Brain (organoid and tissue), 16 donors: ENCODE measurements at places on chromosomes 16 and 17.

- DNase-seq: no peak
Measured at GRCh38 chr16:27775254-27775653, 225.3 kb downstream of the KATNIP start.

GRCh38 chr16:15951852-15952251 is 2.4 kb downstream of the ABCC1 start:
- DNase-seq: no peak

GRCh38 chr17:27622986-27623385 is 8.0 kb upstream of the LGALS9 start:
- DNase-seq: no peak

- DNase-seq: no peak
Measured at GRCh38 chr17:81831563-81831956, 1.5 kb downstream of the MCRIP1 start.

- DNase-seq: no peak
Measured at GRCh38 chr16:67464565-67464964, 16.4 kb downstream of the ATP6V0D1 start.

GRCh38 chr16:30526137-30526822 is at the start of gene ZNF768:
ZNF768 (minus strand) TSS chr16:30526566; CDS start chr16:30526413, 153 bp downstream.
- no peak for DNase-seq

GRCh38 chr16:57984443-57985203 is 13.7 kb upstream of the CNGB1 start:
- DNase-seq: peak; percentile 90

DNA sequence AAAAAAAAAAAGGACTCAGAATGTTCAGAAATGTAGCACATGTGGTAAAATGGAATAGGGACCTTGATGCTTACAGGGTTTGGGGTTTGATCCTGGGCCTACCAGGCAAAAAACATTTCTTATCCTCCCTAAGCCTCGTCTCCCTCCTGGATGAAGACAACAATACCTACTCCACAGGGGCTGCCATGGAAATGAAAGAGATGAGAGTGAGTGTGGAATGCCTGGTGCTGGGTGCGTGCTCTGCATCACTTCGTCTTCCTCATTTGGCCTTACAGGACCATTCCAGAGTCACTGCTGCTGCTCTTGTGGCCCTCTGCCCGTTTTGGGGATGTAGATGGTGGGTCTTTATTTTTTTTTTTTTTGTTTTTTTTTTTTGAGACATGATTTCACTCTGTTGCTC is 692.9 kb upstream of the EEF2KMT start:
- DNase-seq: no peak

- DNase-seq: no peak
Measured at GRCh38 chr17:63816669-63817068, 10.6 kb upstream of the PSMC5 start.

GRCh38 chr16:426115-426905 is 861 bp downstream of the RAB11FIP3 start:
- peak; percentile 13 for DNase-seq

GRCh38 chr17:7848131-7848579 is 6.7 kb upstream of the TMEM88 start:
- no peak for DNase-seq

- DNase-seq: no peak
Measured at GRCh38 chr17:73240561-73240960, 21.1 kb downstream of the CPSF4L start.

DNA sequence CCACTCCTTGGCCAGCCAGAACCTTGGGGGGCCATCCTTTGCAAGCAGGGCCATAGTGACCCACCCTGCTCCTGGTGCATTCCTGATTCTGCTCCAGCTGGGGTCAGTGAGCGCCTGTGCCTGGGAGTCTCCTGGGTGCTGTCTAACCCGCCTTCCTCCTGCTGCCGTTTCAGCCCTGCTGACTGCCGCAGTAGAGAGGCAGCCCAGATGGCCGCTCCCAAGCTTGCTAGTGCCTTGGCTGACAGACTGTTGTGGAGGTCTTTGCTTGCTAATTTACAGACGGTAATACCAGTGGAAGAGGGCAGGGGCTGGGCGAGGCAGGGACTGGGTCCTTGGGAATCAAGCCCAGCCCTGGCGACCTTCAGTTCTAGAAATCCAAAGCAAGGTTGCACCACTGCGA is 99.6 kb downstream of the SOCS1 start:
- no peak for DNase-seq

DNA sequence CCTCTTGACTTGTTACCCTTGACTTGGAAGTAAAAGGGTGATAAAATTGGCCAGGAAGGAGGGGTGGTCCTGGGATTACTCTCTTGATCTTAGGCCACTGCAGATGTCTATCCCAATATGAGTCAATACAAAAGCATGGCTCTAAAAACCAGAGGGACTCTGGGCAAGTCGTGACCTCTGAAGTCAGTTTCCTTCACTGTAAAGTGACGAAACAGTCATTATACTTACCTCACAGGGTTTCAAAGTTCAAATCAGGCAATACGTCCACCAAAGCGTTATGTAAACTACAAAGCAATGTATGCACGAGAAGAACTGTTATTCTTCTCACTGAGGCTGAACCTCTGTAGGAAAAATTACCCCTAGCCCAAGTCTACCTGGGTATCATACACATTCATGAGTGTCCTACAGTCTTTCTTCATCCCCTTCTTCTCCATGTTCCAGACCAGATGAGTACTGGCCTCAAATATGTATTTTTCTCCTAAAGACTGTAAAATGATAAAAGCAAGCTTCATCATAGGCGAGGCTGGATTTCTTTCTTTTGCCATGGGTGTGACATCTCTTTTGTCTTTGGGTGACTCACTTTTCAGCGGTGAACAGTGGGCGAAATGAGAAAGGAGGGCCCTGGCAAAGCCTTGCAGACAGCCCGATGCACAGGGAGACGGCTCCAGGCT is 34.5 kb upstream of the CLEC18B start:
- DNase-seq: no peak

DNA sequence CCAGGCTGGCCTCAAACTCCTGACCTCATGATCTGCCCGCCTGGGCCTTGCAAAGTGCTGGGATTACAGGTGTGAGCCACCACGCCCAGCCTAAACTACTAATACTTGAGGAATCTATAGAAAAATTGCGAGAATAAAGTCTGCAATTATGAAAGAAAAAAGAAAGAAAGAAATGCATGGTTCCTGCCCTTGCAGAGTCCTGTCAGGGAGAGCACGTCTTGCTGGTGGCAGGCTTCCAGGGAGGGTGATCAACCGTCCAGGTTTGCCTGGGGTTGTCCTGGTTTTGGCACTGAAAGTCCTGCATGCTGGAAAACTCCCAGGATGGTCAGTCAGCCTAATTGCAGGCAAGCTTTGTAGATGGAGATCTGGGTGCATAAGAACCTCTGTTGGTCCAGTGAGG is 21.5 kb upstream of the KIFC3 start:
- no peak for DNase-seq

- no peak for DNase-seq
Measured at GRCh38 chr17:64773386-64773835, 111.3 kb upstream of the SMURF2 start.

DNA sequence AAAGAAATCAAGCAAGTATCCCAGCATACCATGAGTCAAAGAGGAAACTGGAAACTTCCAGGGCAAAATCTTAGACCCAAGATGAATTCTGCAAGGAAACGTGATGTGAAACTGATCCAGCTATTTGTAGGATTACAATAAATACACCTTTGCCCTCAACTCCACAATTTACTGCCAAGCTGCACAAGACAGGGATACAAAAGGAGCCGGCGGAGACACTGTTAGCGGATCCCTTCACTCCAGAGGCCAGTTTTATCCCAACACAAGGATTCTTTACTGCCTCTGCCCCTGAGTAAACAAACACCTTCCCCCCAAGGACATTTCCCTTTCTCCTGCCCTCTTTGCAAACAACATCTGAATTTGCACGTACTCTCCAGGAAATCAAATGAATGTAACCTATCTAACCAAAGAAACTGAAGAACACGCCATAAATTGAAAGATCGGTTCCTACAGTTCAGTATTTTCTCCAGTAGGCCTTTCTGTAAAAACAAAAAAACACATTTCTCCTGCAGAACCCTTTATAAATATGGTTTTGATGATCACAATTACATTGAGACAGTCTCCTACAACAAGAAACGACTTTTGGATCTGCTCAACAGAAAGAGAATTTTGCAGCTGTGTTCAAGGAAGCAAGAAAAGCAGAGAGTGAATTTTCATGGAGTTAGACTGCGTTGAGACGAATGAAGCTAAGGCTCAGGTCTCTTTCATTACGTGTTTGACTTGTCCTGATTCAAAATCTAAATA is 1.4 kb upstream of the CBX2 start:
- peak; percentile 39 for DNase-seq

DNA sequence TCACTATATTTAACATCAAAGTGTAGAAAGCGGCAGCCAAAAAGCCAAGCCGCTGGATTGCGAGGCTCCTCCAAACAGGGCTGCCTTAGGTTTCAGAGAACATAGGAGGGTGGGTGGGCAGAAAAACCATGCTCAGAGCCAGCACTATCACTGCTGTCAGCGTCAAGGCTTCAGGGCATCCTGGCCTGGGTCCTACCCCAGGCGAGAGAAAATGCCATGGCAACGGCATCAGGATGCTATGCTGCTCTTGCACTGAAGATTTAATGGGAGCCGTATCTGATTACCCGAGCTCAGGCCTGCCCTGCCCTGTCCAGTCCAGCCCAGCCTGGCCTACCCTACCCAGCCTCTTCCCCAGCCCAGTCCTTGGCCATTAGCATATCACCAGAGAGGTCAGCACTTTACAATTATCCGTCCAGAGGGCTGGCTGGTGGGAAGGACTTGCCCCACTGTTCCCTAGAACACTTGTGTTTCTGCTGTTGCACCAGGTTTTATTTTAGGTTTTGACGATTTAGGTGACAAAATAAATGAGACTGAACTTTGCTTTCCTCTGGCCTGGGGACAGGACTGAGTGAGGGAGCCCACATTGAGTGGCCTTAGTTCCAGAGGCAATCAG is 61.1 kb downstream of the TOM1L2 start:
- peak; percentile 82 for DNase-seq

GRCh38 chr17:78278139-78278741 is 46.8 kb downstream of the TMEM235 start:
- no peak for DNase-seq

DNA sequence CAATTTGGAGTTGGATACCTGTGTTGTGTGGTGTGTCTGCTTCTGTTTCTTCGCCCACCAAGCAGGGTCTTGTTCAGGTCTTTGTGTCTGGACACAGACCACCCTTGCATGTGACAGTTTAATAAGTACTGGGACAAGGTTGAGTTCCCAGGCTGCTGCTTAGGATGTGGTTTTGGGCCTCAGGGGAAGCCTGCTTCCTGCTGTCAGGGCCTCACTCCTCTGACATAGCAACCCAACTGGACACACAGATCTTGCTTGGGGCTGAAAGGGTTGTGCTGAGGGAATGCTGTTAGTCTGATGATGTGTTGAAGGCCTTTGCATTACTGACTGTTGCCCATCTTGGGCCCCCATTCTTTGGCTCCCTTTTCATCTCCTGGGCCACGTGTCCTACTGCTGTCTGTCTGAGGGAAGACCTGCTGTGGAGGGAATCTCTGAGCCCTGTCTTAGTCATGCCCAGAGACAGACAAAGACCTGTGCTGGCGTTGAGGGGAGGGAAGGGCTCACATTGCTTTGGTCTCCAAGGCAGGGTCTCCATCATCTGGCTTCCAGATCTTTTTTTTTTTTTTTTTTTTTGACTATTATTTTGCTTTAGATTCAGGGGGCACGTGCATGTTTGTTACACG is 4.7 kb upstream of the TGFB1I1 start:
- DNase-seq: no peak

DNA sequence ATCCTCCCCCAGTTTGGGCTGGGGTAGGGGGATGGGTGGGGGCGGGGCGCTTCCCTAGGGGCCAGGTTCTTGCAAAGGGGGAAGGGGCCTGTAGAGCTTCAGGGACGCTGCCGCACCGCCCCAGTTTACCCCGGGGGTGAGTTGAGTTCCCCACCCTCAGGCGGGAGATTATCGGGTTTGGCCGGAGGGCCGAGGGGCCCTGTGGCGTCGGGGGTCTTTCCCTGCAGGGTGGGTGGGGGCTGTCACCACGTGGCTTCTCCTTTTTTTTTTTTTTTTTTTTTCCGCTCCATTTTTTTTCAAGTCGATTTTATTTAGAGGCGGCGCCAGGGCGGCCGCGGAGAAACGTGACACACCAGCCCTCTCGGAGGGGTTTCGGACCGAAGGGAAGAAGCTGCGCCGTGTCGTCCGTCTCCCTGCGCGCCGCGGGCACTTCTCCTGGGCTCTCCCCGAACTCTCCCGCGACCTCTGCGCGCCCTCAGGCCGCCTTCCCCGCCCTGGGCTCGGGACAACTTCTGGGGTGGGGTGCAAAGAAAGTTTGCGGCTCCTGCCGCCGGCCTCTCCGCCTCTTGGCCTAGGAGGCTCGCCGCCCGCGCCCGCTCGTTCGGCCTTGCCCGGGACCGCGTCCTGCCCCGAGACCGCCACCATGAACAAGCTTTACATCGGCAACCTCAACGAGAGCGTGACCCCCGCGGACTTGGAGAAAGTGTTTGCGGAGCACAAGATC is at the start of gene IGF2BP1:
Gene IGF2BP1 (plus strand): TSS at position 283 of the 724 bp plus-strand sequence. CDS start 361 bp downstream, at position 644.
- peak; percentile 86 for DNase-seq

DNA sequence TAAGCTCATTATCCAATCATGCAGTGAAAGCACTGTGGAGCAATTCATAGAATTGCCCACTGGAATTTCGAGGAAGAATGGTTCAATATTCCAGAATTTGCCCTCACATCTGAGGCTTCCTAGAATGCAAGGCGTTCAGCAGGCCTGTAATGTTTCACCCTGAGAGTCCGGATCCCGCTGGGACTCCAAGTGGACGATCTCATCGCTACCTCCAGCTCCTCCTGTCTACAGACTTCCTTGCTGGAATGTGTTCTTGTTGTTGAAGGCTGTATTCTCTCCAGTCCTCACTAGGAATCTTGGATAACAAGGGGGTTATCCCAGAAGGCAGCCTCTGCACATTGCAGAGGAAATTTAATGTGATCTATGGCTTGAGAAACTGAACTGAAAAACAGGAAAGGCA is 7.8 kb downstream of the SLC47A1 start:
- no peak for DNase-seq

DNA sequence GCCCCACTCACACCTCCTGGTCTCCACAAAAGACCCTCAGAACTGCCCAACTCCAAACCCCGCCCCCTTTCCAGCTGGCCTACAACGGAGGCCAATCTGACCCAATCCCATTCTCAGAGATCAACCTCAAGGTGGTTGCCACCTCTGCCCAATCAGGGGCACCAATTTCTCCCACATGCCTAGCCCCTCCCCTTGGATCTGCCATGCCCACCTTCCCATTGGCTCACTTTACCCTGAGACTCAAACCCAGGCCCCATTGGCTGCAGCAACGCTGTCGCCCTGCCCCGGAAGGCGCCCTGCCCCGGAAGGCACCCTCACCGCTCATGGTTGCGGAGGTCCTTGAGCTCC is 10.6 kb downstream of the ZNF668 start:
- DNase-seq: no peak
